Stimulated activated CD4-positive, alpha-beta T cell treated with anti-CD3 and anti-CD28 coated beads, Interleukin-12 subunit alpha, Interleukin-12 subunit beta, amount 100 ng/mL, for 24 hours (primary cell): ENCODE measurements at places on chromosomes 7 and 10.

DNA sequence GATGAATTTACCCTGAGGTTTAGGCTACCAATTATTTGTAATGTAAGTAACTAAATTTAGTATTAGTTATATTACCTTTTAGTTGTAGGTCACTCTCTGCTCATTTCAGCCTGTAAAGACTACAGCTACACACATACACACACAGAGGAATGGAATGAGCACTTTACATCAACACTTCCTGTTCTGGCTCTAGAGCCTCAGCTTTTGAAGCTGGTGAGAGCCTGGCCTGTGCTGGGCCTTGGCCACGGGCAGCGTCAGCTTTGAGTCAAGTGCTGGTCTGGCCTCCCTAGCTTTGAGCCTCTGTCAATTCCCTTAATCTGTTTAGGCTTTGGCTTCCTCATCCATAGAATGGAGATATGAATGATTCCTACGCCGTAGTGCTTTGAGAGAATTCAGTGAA lies 141.7 kb downstream of the EGFR start:
- DNase-seq: no peak

GRCh38 chr7:65896279-65896870 lies 23.5 kb downstream of the VKORC1L1 start:
- no peak for DNase-seq

DNA sequence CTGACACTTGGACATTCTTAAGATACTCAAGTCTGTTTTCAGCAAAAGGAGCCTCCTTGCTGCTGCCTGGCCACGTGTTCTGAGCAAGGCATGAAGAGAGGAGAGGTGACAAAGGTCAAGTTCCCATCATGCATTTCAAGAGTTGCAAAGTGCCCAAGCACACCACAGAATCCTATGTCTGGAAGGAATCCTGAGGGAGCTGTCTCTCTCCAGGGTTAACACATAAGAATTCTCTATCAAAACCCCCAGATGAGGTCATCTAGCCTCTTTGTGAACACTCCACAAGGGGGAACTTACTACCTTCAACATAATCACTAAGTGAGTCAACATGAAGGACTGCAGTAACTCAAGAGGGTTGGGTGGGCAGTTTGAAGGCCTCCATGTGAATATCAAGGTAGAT lies 155.5 kb downstream of the RNF216 start:
- no peak for DNase-seq

- no peak for DNase-seq
Measured at GRCh38 chr10:79437111-79437814, 8.2 kb downstream of the ZCCHC24 start.

GRCh38 chr7:33678569-33679335 lies 226.6 kb upstream of the BMPER start:
- DNase-seq: no peak

- no peak for DNase-seq
Measured at GRCh38 chr10:90816466-90816865, 41.4 kb downstream of the HTR7 start.

- DNase-seq: no peak
Measured at GRCh38 chr7:95584769-95585425, 11.4 kb downstream of the PDK4 start.

- DNase-seq: no peak
Measured at GRCh38 chr7:17029150-17029549, 147.4 kb upstream of the AGR3 start.

- no peak for DNase-seq
Measured at GRCh38 chr7:136049818-136050461, 72.8 kb upstream of the MTPN start.

- no peak for DNase-seq
Measured at GRCh38 chr7:152527610-152528032, 91.8 kb upstream of the KMT2C start.

DNA sequence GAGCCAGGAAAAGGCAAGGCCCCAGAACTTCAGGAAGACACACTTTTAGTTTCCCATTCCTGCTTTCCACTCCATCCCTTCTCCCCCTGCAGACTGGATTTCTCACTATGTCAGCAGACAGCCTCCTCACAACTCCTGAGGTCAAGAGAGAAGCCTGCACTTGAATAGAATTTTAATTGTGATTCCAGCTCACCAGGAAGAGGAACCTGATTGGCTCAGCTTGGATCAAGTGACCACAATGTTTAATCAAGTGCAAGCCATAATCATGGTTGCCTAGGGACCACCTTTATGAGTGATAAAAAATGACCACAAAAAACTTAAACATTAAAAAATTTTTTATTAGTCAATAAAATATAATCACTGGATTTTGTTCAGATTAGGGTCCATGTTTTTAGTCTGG lies 244.7 kb upstream of the RHOBTB1 start:
- no peak for DNase-seq

GRCh38 chr7:5758286-5758685 lies 23.2 kb downstream of the RNF216 start:
- DNase-seq: no peak

DNA sequence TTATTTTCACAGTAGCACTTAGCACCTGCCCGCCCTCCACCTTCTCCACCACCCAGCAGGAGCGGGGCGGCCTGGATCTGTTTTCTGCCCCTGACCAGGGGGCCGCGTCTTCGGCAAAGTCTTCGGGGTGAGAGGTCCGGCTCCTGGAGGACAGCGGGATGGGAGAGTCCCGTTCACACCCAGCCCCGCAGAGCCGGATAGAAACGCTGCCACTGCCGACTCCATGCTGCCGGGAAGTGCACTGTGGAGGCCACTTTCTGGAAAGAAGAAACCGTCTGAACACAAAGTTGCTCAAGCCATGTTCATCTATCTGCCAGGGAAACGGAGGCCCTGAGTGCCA lies 14.5 kb upstream of the ZNF273 start:
- no peak for DNase-seq

DNA sequence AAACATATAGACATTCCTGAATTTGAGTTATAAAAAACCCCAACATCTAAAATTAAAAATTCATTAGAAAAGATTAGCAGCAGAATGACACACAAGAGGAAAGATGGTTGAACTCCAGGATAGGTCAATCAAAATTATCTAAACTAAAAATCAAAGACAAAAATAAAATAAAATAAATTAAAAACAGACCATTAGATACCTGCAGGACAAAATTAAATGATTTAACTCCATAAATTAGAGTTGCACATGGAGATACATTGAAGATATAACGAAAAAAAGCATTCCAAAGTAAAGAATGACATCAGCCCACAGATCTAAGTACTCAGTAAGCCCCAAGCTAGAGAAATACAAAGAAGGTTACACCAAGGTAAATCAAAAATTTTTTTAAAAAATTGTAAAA lies 226.1 kb upstream of the SORCS1 start:
- no peak for DNase-seq

DNA sequence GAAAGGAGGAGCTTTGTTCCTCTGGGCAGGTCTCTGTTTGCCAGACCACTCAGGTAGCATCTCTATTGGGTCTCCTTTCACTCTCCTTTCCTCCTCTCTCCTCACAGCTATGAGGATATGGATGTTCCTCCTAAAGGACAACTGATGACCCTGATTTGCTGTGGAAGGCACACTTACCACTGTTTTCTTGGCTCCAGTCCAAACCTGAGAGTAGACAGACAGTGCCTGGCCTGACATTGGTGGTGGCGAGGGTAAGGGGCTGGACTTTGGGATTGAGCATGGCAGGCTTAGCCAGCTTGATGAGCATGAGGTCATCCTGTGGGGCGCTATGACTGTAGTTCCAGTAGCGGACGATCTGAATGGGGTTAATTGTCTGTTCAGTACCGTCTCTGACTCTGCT lies 3.6 kb downstream of the PRSS37 start:
- DNase-seq: no peak

GRCh38 chr7:45967591-45968157 lies 46.6 kb upstream of the IGFBP3 start:
- no peak for DNase-seq

- DNase-seq: no peak
Measured at GRCh38 chr7:96832092-96832662, 122.5 kb upstream of the SEM1 start.

GRCh38 chr7:30028749-30029635 lies 780 bp downstream of the PLEKHA8 start:
- DNase-seq: no peak

DNA sequence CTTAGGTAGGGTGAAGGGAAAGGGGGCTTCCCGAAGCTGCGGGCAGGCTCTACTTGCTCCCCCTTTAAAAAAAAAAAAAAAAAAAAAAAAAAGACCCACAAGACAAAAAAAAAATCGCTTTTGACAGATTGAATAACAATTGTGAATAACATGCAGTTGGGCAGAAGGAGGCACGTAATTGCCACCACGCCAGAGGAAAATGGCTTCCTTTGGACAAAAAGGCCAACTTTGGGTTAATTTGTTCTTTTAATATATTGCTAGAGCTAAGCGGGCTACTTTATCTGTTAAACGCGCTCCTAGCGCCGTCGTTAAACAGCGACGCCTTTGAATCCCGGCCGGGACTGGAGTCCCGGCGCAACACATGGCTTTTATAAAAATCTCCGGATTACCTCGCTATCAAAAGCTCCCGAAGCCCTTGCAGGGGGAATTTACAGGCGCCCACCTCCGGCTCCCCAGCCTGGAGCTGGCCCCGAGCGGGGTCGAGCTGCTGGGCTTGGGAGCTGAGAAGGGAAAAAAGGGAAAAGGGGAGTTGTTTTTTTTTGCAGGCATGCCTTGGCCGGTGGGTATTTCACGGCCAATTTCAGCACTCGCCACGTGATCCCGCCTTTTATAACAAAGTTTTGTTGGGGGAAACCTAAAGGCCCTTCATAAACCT lies 1.2 kb downstream of the HOXA11 start:
- DNase-seq: no peak

GRCh38 chr10:128854204-128854603 lies 612.8 kb upstream of the MGMT start:
- no peak for DNase-seq

GRCh38 chr7:114799628-114800028 lies 122.3 kb upstream of the MDFIC start:
- no peak for DNase-seq

GRCh38 chr7:92631850-92632487 lies 41.8 kb upstream of the FAM133B start:
- no peak for DNase-seq

DNA sequence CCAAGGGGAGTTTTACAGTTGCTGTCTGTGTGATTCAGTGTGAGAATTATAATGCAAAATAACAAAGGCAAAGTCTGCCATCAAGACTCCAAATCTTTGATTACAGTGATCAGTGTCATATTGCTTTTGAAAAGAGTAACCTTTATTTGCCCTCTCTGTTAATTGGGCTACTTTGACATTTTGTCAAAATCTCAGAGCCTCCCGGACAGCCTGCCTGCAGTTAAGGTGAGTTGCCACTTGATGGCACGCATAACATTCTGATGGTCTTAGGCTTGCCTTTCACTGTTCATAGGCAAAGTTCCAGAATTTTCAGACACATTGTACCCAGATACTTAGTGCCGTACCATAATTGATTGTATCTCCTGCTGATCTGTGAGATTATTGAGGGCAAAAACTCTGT lies 253.5 kb downstream of the ABCA13 start:
- DNase-seq: no peak

DNA sequence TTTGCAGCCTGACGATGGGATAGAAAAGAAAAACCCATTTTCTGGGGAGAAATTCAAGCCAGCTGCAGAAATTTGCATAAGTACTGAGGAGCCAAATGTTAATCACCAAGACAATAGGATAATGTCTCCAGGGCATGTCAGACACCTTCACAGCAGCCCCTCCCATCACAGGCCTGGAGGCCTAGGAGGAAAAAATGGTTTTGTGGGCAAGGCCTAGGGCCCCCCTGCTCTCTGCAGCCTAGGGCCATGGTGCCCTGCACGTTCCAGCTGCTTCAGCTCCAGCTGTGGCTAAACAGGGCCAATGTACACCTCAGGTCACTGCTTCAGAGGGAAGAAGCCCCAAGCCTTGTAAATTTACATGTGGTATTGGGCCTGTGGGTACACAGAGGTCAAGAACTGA lies 158.2 kb downstream of the VWC2 start:
- no peak for DNase-seq

- no peak for DNase-seq
Measured at GRCh38 chr7:128014811-128015210, 16.4 kb downstream of the LRRC4 start.

DNA sequence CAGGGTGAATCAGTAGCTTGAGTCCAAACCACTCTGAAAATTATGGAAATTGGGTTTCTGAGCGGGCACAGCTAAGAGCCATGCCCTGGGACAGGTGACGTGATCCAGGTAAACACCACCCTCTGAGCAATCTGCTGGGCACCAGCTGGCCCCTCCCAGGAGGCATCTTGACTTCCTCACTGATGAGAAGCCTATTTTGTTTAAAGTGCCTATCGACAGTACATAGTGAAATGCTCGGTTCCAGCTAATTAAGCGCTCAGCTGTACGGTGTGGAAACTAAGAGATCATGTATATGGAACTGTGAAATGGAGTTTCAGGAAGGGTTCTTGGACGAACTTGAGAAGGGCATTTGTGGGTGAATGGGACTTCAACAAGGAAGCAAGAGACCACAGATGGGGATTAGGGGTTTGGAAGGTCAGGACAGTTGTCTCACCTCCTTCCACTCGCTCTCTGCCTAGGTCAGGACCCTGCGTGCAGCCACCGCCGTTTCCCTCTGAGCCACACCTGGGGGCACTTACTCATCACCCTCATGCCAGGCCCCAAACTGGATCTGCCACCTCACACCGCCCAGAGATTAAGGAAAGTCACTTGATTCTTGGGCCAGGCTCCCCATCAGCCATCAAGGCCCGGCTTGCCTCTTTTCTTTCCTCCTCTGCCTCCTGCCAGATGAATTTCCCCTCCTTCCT lies 3.2 kb downstream of the ITPRIP start:
- DNase-seq: no peak

GRCh38 chr7:15836041-15836440 lies 149.6 kb upstream of the MEOX2 start:
- DNase-seq: no peak
